DND-41 (cell line): ENCODE measurements at places on chromosomes 12 and 14.

DNA sequence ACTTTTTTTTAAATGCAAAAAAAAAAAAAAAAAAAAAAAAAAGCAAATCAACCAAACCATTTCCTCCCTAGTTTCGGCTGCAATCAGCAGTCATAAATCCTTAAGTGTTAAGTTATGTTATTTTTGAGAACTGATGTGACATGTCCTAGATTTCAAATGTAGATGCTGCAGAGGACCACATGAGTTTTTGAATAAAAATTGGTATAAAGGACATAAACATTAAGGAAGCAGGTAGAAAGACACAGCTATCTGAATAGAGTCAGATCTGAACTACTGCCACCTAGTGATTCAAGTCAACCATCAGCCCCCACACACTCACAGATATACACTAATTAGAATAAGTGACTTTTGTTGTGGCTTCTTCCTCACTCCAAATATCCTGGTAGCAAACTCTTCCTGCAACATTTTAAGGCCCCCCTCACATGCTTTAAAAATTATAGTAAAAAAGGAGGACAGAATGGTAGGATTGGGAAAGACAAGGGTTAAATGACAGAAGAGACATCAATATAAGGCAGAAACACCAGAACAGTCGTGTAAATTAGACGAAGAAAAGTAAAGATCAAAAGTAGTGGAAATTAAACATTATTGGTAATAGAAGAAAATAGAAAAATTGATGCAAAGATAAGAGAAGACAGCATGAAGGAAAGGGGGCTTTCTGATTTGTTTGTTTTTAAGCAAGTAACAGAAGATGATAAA is 394.5 kb upstream of the ATP2B1 start:
- DNase-seq, result peak; percentile 25

DNA sequence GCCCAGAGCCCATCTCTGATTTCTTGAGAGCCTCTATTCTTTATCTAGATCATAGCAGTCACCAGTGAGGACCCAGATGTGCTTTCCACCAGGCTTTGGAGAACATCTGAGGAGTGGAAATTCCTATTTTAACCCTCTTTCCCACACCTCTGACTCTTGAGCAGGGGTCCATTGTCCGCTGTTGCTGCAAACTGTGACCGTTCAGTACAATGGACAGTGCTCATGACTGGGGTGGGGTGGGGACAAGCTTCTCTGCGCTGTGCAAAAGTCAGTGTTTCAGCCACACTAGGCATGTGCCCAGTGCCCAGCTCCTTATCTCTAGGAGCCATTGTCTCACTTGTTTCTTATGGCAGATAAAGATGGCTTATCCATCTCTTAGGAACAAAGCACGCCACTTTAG is 16.9 kb upstream of the KRT7 start:
- no peak for DNase-seq

DNA sequence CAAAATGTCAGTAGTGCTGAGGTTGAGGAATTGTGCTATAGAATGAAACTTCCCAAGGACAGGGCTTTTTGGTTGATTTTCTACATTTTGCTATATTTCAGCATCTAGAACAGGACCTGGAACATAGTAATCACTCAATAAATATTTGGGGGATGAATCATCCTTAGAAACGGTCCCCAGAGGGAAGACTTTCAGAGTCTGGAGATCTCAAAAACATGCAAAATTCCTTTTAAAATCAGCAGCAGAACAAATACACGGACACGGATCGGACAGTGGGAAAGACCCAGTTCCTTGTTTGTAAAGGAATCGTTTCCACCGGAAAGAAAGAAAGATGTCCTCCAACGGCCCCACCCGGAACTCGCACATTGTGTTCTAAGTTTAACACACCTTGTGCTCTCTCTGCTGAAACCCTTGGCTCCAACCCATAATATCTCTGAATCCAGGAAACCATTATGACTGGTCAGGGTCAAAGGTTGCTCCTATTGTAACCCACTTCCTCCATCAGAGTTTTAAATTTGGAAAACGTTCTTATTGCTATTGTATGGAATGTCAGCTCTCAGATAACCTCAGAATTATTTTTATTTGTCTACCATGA is 617.2 kb downstream of the MED13L start:
- no peak for DNase-seq

- no peak for DNase-seq
Measured at GRCh38 chr12:43856972-43857371, 21.1 kb downstream of the TMEM117 start.

DNA sequence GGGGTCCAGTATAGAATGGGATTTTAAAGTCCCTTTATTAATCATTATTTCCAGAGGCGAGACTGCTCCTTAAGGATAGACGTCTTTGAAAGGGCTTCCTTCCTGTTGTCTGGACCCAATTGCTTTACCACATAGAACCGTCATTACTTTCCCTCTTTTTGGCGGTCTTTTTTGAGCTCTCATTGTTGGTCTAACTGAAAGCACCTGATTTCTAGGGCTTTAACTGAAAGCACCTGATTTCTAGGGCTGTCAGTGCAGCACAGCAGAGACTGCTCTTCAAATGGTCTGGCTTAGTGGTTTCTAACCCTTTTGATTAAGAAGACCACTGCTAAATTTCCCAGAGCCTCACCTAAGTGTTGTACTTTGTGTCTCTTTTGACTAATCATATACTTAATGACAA is 95.8 kb downstream of the PRKCH start:
- DNase-seq, result peak; percentile 54

DNA sequence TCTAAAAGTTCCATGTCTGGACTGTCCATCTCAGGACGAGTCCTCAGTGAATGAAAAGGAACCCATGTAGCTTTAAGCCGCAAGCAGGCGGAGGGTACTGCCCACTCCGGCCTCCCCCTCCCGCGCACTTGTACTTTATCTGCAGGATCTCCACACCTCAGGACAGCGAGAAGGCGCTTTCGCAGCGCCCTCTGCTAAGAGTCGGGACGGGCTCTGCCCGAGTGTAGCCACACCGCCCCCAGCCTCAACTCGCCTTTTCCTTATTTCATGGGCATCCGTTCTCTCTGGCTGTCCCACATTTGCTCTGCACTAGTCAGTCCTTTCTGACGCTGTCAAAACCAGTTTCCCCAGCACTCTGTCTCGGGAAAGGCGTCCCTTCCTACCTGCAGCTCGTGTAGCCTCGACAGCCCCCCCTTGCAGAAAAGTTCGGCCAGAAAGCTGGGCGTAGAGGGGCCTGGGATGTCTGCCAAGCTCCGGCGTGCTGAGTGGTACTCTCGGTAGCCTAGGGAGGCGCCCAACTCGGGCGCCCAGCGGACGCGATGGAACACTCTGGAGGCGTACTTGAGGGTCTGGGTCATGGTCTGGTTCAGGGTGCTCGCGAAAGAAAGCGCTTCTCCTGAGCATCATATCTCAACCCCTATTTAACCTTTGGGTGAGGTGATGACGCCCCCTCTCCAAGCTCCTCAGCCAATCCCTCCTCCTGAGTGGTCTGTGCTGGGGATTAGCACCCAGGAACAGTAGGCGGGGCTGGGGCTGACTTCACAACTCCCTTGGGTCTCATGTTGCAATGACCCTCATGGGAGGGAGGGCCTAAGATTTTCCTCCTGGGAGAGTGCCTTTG is at the start of gene CYP27B1:
TSS of gene CYP27B1 (minus strand) at position 615 of the 841 bp plus-strand sequence. CDS start at position 578, 37 bp downstream.
- no peak for DNase-seq

DNA sequence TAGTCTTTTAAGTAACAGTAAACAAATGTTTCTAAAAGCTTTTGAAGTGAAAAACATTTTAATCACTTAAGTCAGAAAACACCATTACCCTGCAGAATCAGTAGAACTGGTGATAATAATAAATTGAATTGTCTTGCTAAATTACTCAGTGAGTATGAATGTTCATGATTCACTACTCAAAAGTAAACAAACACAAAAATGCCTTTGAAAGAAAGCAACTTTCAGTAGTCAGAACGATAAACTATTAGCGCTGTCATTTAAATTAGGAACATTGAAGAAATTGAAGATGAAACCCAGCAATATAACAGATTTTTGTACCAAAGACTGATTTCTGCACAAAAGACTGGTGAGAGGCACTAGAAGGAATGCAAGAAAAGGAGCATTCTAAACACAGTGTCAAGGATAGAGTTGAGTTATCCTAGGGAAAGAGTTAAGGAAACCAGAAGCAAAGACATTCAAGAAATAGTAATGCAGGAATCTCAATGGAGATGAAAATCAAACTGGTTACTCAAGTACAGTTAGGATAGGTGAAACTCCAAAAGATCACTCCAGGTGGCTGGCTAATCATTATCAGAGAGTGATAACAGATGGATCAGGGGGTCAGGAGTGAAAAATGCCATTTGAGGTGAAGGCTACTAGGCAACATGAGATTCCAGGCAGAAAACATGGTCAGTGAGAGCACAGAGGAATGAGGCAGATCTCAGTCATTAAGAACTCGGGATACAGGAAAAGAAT is 77.4 kb upstream of the ALG10 start:
- DNase-seq, result no peak

DNA sequence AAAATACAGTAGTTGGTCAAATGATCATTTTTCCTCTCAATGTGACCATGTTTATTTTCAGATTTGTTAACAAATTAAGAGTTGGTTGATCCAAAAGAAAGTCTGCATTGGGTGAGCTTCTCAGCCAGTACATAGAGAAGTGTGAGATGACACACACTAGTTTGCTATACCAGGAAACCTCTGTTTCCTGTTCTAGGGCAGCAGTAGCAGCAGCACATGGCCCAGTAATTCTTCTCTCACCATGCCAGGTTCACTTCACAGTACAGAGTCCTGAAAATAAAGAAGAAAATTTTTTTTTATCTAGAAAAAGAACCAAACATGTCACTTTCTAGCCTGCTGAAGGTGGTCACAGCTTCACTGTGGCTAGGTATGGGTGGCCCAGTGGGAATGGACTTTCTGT is 250.2 kb upstream of the OR4E1 start:
- peak; percentile 74 for DNase-seq

DNA sequence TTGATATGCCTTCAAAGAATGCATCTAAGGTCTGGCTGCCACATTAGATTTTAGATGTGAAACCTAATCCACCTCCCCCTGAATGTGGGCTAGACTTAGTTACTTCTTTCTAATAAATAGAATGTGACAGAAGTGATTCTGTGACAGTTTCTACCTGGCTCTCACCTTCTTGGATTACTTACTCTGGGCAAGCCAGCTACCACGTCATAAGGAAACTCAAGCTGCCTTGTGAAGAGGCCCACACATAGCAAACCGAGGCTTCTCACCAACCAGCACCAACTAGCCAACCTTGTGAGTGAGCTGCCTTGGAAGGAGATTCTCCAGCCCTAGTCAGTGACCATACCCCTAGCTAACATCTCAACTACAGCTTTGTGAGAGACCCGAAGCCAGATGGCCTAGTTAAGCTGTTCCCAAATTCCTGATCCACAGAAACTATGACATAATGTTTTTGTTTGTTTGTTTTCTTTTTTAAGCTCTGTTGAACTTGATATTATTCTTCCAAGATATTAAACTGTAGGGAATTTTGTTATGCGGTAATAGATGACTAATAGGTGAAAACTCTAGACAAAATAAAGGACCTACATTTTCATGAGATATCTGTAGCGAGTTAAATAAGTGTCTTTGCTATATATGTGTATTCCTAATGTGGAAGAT is 6.2 kb downstream of the GPR19 start:
- DNase-seq, result no peak

GRCh38 chr12:88870000-88870737 is 289.9 kb upstream of the KITLG start:
- DNase-seq, result no peak

DNA sequence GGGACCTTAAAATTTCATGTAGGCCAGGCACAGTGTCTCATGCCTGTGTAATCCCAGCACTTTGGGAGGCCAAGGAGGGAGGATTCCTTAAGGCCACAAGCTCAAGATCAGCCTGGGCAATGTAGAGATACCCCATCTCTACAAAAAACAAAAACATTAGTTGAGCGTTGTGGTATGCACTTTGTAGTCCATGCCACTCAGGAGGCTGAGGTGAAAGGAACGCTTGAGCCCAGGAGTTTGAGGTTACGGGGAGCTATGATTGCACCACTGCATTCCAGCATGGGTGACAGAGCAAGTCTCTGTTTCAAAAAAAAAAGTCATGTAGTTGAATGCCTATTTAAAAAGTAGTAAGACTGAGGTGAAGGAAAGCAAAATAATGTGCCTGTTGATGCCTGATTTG is 83.5 kb downstream of the TTC6 start:
- no peak for DNase-seq

DNA sequence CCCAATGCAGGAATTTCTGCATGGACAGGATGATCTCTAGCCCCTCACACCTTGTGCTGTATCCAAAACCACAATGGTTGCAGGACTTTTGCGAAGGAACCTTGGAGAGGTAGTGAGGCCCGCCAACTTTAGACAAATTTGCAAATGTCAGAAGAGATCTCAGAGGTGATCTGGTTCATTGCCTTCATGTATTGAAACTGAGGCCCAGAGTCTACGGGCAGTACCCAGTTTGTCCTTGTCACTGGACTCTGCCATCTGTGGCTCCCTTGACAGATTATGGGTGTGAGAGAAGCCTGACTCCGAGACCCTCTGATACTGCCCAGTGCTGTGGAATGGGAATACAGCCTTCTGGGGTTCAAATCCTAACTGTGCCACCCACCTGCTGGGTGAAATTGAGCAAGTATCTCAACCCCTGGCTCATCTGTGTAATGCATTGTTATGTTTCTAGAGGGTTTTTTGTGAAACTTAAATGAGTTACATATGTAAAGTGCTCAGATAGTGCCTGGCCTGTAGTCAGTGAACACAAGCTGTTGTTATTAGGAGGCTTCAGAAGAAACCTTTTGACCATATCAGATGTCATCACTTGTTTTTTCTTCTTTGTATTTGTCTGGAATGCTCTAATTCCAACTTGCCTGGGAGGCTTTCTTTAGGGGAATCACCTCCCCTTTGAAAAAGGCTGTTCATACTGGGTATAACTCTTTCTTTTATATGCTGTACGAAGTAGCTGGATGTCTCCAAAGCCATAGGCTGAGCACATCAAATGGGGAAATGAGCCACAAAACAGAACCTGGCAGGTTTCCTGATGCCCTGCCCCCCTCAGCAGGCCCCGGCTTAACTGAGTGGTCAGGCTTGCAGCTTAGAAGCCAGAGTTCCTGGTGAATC is 71.4 kb upstream of the SRSF5 start:
- no peak for DNase-seq
